Left renal pelvis (tissue), 4 donors: ENCODE measurements at places on chromosomes 7 and 10. TPM values are rescaled to one million over a fixed set of nuclear protein-coding genes. Genes with fewer than 3 reads are reported as not detected.

Gene GRID2IP
- 0.64 TPM for polyA plus RNA-seq

DNA sequence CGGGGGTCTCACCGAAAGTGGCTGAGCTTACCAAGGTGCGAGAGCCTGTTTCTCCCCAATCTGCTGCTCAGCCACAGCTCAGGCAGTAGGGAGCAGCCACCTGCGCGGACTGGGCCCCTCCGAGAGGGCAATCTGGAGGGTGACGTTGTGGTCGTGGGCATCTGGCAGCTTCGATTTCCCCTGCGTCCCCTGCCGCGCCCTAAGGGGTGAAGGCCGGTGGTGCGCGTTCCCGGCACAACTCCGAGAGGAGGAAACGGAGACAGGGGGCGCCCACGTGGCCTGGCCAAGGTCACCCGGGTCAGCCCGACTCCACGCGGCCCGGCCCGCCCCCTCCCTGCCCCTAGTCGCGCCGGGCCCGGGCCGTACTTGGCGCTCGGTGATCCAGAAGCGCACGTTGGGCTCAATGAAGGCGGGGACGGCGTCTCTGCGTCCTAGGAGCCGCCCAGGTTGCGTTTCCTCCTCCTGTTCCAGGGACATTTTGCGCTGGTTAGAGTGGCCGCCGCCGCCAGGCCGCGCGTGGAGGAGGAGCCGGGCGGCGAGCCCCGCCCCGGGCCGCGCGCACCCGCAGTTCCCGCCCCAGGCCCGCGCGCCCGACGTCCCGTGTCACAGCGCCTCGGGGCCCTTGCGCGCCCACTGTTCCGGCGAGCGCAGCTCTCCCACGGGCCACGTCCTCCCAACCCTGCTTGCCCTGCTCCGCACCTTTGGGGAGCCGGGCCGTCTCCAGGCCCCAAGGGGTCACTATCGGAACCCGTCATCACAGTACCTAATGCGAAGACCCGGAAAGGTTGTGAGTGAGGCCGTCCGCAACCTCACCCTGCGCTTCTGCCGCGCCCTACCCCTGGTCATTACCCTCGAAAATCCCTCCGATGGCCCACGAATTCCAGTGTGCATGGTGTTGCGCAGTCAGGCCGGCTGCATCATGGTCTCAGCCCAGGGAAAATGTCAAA lies at the start of gene SFXN4:
Gene SFXN4, minus strand, starts transcription at position 544 of the 947 bp plus-strand sequence. Its CDS starts 67 bp downstream, at position 477.
- DNase-seq: peak; percentile 52

- DNase-seq: no peak
These were observed 3.7 kb downstream of the STX1A start for GRCh38 chr7:73715648-73716317.

DNA sequence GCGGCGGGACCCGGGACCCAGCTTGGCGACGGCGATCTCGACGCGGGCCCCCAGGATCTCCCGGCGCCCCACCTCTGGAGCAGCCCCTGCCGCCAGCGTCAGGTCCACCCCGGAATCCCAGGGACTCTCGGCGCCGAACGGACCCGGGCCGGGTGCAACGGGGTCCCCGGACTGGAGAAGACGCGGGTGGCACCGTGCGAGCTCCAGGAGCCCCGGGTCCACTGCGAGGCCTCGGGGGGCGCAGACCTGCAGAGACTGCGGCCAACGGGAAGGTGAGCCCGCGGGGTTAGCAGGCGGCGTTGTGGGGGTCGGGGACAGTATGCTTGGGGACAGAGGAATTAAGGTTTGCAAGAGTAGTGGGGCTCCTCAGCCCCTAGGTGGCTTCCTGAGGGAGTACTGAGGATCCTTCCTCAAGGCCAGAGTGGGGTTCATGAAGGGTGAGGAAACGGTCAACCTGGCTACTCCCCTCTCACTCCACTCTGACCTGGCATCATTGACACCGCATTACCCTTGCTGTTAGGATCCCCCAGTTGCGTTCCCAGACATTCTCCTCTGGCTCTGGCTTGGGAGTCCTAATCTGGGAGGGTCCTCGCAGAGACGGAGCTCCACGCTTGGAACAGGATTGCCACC lies 353 bp downstream of the EPHB6 start:
- DNase-seq: no peak

Gene GIMAP8
- polyA plus RNA-seq: 8.3 TPM

Gene NUTM2A
- 3.5 TPM for polyA plus RNA-seq

DNA sequence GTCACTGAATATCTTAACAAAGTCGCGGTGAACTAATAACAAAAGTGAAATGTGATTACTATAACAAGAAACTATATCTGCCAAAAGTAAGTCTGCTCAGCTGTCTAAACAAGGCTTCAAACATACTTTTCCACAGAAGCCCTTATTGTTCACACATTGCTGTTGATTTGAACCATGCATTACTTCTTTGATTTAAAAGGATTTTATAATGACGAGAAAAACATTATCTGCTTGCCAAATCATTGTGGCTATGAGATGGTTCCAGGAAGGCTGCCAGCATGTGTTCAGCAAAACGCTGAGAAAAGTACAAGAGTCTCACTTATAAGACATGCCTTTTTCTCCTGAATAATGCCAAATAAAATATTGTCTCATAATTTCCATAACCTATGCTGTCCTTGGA lies 24.4 kb downstream of the RNF133 start:
- no peak for DNase-seq

Gene PKD1L1
- polyA plus RNA-seq: 0.24 TPM

Gene CALN1
- 2.1 TPM for polyA plus RNA-seq

DNA sequence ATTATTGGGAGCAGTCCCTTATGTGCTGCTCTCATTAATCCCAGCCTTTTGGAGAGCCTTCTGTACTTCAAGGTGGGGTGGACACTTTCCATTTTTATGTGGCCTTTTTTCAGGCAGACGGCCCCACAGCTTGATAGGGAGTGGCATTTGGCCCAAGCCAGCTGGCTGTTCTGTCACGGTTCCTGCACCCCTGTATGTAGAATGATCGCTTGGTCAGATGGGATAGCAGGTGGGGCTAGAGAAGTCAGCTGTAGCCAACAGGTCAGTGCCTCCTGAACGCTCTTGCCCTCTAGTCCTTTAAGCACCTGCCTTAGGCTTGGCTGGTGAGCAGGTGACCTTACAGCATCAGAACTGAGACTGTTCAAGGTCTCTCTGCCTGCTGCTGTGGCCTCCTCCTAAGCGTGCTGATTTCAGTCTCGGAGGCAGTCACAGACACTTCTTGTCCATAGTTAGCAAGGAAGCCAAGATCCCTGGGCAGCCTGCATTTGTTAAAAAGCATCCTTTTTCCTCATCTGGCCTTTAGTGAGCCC lies 95.3 kb downstream of the LRRC4 start:
- no peak for DNase-seq

GRCh38 chr7:150983893-150984368 lies 5.8 kb upstream of the KCNH2 start:
- DNase-seq: no peak

Gene ACHE
- 4.3 TPM for polyA plus RNA-seq

GRCh38 chr10:58857251-58857805 lies 319.1 kb upstream of the PHYHIPL start:
- DNase-seq: no peak

DNA sequence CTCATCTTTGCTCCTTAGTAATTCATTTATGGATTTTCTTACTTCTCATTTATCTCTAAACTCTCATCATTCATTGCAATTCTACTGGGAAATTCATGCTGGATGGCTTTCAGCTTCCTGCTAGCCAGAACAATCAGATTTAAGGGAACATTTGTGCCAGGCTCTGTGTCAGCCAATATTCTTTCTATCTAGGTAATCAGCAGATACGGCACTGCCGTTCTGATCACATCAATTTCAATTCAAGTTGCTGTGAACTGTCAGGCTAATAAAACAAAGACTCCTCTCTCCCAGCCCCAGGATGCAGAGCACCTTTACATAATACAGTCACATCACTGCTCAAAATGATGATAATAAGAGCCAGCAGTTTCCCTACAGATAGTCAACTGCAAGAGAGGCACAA lies 468.3 kb downstream of the SORCS1 start:
- no peak for DNase-seq
